ENCODE measurements at places on chromosomes 6 and 20. TPM values are rescaled to one million over a fixed set of nuclear protein-coding genes. Genes with fewer than 3 reads are reported as not detected.

FAM83C gene
- polyA plus RNA-seq = 0.09 TPM

NANP gene
- polyA plus RNA-seq = 7.4 TPM

PERP gene
- polyA plus RNA-seq = 25.9 TPM

NRN1 gene
- 7.6 TPM for polyA plus RNA-seq

EEF1E1 gene
- 50.4 TPM for polyA plus RNA-seq

NEURL2 gene
- polyA plus RNA-seq = 2.0 TPM

TFAP2C gene
- 1.8 TPM for polyA plus RNA-seq

GMNN gene
- 64.0 TPM for polyA plus RNA-seq

LST1 gene
- polyA plus RNA-seq = 10.3 TPM

SLPI gene
- polyA plus RNA-seq = 0.43 TPM

PAX1 gene
- polyA plus RNA-seq = 0.14 TPM

WFDC2 gene
- 179 TPM for polyA plus RNA-seq

TTLL9 gene
- 0.48 TPM for polyA plus RNA-seq

FAM217A gene
- 1.9 TPM for polyA plus RNA-seq

TNXB gene
- 98.0 TPM for polyA plus RNA-seq

ZBTB46 gene
- polyA plus RNA-seq = 21.4 TPM

IRAK1BP1 gene
- polyA plus RNA-seq = 14.7 TPM

DSTN gene
- 368 TPM for polyA plus RNA-seq

TAP1 gene
- 9.9 TPM for polyA plus RNA-seq
